IPS-NIHi11 (cell line): ENCODE measurements at places on chromosomes 1 and 21.

GRCh38 chr1:166918956-166919316, 42.9 kb upstream of the TADA1 start:
- no peak for DNase-seq

GRCh38 chr1:2460203-2460602, 15.9 kb upstream of the PLCH2 start:
- no peak for DNase-seq

DNA sequence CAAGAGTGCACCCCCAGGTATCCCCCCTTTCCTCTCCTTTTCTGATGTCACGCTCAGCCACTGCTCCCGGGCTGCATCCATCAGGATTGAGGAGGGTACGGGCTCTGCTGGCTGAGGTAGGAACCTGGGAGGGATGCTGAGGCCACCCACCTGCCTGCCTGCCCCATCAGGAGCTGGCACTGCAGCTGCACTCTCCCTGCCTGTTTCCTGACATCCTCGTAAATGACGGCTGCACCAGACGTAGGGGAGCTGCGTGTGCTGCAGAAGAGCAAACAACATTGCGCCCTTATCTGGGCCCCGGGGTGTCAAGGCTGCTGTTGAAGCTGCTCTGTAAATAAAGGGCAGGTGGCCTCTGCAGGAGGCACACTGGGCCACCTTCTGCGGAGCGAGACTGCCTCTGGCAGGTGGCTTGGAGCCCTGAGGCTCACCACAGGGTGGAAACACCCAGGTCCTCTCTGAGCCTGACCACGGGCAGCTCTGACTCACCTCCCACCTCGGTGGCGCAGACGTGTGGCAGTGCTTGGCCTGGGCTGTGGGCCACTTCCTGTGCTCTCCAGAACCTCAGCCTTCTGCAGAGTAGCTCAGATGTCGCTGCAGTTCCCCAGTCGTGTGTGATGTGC, 30.9 kb downstream of the SNAP47 start:
- no peak for DNase-seq

DNA sequence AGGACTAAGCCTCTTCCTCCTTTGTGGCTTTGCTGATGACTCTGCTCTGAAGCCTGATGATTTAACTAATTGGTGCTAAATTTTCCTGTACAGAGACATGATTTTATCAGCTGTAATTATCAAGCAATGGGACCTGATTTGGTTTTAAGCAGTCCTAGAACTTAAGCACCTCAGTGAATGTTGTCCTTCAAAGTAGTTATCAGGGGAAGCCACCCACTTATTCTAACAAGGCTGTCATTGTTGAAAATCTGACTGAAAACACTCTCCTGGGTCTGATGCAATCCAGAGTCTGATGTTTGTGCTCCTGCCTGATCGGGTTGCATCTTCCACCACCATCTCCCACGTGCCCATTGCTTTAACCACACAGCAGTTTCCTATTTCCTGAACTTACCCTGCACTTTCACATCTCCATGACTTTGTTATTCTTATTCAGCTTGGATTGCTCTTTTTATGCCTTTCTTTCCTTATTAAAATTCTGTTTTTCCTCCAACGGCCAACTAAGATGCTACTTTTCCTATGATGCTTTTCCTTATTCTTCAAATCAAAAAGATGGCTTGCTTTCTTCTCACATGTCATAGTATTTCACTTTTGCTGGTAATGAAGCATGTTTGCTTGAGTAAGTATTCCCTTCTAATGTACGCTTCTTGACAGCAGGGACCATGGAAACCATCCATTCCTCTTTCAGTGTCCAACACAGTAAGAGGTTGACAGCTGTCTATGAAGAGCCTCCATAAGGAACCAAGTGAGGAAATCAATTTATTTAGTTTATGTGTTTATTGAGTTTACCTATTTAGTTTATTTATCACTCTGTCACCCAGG, 55.0 kb downstream of the S1PR1 start:
- DNase-seq, result no peak

- DNase-seq, result no peak
These were observed 45.9 kb downstream of the SPSB1 start for GRCh38 chr1:9338397-9339246.

- no peak for DNase-seq
These were observed 37.4 kb downstream of the CC2D1B start for GRCh38 chr1:52328615-52329014.

- DNase-seq, result no peak
These were observed 105.3 kb downstream of the ADARB1 start for GRCh38 chr21:45179568-45180245.

- DNase-seq, result no peak
These were observed 139.2 kb upstream of the CACNA1E start for GRCh38 chr1:181344091-181344490.

DNA sequence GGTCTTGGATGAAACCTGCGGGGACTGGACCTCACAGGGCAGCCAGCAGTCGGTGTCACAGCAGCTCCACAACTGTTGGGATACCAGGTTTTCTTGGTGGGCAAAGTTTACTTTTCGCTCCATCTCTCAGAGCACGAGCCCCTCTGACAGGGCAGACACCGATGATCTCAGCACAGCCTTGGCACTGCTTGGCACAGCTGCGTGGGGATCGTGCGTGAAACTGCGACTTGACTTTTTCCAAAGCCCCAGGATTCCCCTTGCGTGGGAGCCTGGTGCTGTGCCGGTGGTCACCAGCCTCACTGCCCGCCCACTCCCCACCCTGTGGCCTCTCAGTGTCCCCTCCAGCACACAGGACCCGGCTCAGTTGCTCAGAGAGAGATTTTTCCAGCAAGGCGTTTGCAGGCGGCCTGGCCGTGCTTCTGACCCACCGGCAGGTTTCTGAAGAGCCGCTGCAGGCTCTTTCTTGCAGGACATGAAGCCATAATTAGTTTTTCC, 57.3 kb downstream of the SIK1 start:
- DNase-seq, result no peak

- no peak for DNase-seq
These were observed 9.9 kb downstream of the F3 start for GRCh38 chr1:94531664-94532063.

DNA sequence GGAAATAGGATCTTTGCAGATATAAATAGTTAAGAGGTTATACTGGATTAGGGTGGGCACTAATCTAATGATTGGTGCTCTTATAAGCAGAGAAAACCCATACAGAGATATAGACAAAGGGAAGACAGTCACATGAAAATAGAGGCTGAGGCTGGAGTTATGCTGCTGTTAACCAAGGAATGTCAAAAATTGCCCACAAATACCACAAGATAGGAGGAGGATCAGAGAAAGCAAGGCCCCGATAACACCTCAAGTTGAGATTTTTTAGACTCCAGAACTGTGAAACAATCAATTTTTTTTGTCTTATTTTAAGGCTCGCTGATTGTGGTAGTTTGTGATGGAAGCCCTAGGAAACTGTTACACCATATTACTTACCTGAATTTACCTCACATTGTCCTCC, 513.2 kb downstream of the COL11A1 start:
- DNase-seq, result no peak
